NCI-H146 (cell line): ENCODE measurements at places on chromosomes 4 and X.

DNA sequence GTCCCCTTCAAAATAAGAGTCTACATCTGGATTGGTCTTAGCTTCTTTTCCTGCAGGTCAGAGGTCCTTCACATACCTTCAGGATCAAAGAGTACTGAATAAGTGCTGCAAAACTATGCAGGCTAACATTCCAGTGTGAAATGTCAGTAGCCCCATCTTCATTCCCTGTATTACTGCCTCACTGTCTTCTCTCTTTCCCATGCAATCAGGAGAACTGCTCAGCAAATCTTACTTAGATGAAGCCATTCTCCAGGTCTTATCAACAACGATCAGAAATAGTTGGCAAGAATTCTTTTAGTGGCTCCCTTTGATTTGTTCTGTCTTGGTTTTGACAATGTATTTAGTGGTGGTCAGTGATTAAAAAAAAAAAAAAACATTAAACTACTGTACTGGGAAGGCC is 26.0 kb upstream of the IQCM start:
- DNase-seq, result no peak

GRCh38 chrX:44012484-44013096 is 39.4 kb upstream of the NDP start:
- no peak for DNase-seq

- DNase-seq, result peak; percentile 79
These were observed 35.5 kb downstream of the OFD1 start for GRCh38 chrX:13770013-13770535.

GRCh38 chr4:128357286-128357685 is 69.7 kb upstream of the PGRMC2 start:
- DNase-seq, result no peak

DNA sequence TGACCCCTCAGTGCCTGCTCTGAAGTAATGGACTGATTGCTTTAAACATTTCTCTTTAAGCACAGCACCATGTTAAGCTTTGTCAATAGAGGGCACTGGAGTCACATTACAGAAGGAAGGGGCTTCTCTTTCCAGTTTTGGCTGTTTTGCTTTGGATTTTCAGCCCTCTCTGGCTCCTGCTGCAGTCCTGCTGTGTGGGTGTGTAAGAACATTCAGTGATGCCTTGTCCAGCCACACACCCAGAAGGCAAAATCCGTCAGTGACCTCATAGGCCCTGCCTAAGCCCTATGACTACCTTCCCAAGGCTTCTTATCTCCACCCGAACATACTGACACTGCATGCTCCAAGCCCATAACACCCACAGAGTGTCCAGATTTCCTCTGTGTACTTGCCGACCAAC is 215.3 kb upstream of the CTSO start:
- DNase-seq, result peak; percentile 71

- DNase-seq, result no peak
These were observed 274.7 kb upstream of the FGF13 start for GRCh38 chrX:138986235-138986634.

DNA sequence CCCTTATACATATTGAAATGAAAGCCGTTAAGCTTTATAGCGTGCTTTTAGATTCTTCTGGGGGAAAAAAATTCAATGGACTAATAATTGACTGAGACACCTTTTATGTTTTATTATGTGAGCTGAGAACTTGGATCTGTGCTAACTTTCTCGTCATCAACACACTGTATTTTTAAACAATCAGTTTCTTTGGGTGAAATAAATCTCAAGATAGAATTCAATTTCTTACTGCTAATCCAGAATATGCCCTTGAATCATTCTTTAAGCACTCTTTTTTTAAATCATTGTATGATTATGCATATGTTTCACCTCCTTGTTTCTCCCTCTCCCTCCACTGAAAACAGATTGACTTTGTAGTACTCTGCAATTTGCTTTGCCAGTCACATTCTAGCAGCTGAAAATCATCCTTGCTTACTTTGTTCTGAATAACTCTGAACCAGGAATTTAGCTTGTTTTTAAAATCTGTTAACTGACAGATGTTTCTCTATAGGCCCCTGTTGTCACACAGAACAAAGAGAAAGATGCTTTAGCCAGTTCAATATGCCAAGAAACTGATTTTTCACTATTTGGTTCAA is 81.5 kb downstream of the SLIT2 start:
- no peak for DNase-seq

GRCh38 chr4:177239878-177240277 is 69.8 kb upstream of the NEIL3 start:
- no peak for DNase-seq

- DNase-seq, result no peak
These were observed 6.8 kb upstream of the MSL3 start for GRCh38 chrX:11751261-11751660.

DNA sequence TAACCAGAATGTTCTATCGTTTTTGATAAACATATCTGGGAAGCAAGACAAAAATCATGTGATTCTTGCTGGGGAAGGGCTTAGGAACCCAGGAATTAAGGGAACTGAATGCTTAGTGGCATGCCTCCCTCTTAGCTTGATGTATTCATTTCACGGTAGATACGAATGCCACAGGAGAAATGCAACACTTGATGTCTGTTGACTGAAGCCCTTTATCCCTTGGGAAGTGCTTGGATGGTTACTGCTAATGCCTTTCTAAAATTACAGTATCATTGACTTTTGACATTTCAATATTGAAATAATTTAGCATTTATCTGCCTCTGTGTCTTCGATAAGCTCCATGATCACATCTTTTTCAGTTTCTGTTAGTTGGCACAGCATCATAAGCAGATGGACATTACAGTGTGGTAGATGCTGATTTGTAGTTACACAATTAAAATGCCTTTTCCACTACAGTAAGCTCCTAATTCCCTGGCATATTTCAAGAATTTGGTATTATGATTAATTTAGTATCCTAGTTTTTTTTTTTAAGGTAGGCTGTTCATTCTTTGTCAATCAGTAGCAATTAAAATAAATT is 226.7 kb downstream of the ARHGAP10 start:
- no peak for DNase-seq

DNA sequence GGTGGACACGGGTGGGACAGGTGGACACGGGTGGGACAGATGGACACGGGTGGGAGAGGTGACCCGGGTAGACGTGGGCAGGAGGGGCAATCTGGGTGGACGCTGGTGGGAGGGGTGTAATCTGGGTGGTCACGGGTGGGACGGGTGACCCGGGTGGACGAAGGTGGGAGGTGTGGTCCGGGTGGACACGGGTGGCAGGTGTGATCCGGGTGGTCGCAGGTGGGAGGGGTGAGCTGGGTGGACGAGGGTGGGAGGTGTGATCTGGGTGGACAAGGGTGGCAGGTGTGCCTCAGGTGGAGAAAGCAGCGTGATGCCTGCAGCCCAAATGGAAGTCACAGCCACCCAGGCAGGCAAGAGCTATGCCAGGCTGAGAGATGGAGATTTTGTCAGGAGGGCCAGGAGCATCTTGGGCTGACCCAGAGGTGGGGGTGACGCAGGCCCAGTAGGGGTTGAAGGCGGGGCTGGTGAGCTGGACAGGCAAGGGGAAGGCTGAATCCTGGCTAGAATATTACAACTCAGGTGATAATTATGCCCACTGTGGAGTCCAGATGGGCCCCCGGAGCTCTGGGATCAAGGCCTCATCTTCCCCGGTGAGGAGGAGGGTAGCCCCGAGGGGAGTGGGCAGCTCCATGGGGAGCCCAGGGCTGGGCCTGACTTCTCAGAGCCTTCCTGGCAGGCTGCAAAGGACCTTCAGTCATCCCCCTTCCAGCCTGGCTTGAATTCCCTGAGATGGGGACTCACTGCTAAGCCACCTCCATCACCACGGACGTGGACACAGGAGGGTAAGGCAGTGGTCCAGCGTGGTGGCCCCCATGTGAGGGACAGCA is 100.0 kb downstream of the ADRA2C start:
- no peak for DNase-seq

GRCh38 chr4:169116270-169116901 is 106.3 kb upstream of the CBR4 start:
- DNase-seq, result no peak

GRCh38 chr4:151486168-151486567 is 77.2 kb downstream of the FHIP1A start:
- no peak for DNase-seq

GRCh38 chr4:2254665-2255500 is 7.0 kb downstream of the MXD4 start:
- no peak for DNase-seq

- no peak for DNase-seq
These were observed 3.4 kb downstream of the RAB33B start for GRCh38 chr4:139457318-139457717.

- no peak for DNase-seq
These were observed 462.3 kb downstream of the DMD start for GRCh38 chrX:32749070-32749469.

DNA sequence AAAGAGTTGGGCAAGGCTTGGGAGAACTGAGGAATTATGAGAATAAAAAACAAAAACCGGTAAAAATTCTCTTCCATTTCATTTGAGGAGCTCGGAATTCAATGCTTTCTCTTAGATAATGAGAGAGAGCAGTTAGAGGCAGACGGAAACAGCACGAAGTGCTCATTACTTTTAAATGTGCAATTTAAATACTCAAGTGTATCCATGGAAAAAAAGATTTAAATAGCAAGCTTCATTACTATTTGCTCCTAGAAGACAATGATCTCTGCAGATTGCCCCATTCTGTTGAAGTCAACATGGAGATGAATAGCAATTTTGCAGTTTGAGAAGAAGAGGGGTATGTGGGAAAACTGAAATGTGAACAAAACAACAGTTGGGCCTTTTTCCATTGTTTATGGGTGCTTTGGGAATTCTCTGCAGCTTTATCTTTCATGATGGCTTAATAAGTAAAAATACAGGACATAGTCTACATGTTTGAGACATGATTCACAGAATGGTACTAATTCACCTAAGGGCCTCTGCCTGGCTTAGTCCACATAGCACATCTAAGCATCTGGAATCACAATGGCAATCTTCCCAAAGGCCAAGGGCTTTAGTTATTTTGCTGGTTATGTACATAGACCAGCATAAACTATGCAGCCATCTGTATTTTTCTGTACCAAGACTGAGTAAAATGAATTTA is 512.7 kb upstream of the FAT1 start:
- no peak for DNase-seq

GRCh38 chrX:54920610-54921426 is at the start of gene TRO:
Gene TRO (plus strand): TSS chrX:54920824. CDS start chrX:54922247, 1,423 bp downstream.
- DNase-seq, result peak; percentile 38

DNA sequence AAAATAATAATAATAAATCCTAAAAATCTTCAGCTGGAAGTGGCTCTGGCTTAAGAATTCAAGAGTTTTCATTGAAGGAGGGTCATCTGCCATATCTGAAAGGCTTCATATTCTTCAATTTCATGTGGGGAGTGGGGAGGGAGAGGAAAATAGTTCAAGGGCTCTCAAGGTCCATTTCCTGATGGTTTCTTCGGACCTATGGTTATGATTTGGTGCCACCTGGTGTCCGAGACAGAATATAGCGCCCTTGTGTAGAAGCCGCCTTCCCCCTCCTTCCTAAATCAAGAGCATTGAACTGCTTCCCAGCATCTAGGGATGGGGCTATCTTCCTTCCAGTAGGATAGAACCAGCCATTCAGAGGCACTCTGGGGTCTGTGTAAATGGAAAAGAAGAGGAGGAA is 34.3 kb downstream of the NLGN3 start:
- peak; percentile 75 for DNase-seq
